ENCODE measurements at places on chromosomes 13 and 19.

- DNase-seq: no peak
These were observed 18.9 kb upstream of the IPO5 start for GRCh38 chr13:97934590-97934989.

- DNase-seq: no peak
These were observed 111.5 kb downstream of the TEX26 start for GRCh38 chr13:31043957-31044356.

GRCh38 chr13:23447927-23448326 is 14.4 kb upstream of the SACS start:
- DNase-seq: no peak

GRCh38 chr19:12773571-12773970 is 1.8 kb downstream of the HOOK2 start:
- DNase-seq: no peak

- DNase-seq: no peak
These were observed 15.2 kb downstream of the TPT1 start for GRCh38 chr13:45325806-45326205.

- no peak for DNase-seq
These were observed 171.1 kb downstream of the KCTD12 start for GRCh38 chr13:76715075-76715474.

GRCh38 chr19:18833849-18834643 is 2.3 kb downstream of the UPF1 start:
- DNase-seq: peak; percentile 21

DNA sequence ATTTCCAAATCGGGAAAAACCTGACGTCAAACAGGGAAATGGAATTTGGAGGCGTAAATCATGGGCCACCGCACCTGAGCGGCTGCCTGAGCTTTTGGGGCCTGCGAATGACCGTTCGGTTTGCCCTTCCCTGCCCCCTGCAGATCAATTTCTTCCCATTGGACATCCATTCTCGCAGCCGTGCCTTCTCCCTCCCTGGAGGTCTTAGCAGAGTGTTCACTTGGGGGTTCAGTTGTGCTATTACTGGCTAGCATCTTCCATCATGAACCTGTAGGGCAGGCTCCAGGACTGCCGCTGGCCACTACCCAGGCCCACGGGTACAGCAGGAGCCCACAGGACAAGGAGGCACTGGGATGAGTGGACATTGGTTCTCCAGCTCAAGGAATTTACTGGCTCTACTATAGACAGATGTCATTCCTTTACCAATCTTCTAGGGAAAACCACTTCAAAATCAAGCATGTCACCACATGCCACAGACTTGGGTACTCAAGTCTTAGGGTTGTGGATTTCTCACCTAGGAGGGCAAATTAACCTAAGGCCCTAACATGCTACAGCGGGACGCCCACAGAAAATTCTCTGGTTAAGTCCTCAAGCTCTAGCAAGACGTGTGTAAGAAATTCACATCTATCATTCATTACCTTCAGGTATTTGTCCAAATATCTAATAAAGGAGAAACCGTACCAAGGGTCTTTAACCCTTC is 75.5 kb downstream of the COL4A1 start:
- no peak for DNase-seq

DNA sequence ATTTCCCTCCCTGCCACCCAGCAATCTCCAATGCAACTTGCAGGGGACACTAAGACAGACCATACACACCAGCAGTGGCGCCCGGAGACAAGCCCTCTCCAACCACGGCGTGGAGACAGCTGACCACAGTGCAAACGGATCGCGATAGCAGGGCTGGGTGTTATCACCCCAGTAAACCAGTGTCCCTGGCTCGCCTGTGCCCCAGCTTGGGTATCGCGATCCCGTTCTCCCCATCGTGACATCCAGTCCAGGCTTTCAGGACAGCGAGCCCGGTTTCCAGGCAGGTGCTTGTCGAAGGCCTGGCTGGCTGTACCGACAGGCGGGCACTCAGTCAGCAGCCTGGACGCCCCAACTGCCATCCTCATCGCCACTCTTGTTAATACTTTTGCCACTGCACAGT is 20.7 kb upstream of the NANOS2 start:
- DNase-seq: no peak

Data from right kidney (tissue), 9 donors.